Stimulated activated CD8-positive, alpha-beta memory T cell treated with anti-CD3 and anti-CD28 coated beads, Interleukin-15, amount 100 ng/mL, for 4 hours (primary cell): ENCODE measurements at places on chromosomes 6 and 20.

GRCh38 chr6:160071805-160072690, 49.6 kb upstream of the SLC22A1 start:
- DNase-seq = no peak

GRCh38 chr6:137871831-137872454, 4.9 kb downstream of the TNFAIP3 start:
- no peak for DNase-seq

DNA sequence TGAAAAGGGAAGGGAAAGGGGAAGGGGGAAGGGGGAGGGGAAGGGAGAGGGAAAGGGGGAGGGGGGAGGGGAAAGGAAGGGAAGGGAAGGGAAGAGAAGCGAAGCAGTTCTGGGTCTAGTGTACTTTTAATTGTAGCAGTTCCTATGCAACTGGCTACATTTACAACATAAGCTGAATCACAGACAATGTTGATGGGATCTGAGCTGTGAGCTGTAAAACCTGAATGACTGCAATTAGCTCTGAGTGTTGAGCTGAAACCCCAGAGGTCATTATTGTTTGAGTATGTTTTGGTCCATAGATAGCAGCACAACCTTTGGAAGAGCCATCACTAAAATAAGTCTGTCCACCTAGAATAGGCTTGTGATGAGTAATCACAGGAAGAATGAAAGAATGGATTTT, 7.2 kb upstream of the ABHD12 start:
- DNase-seq = no peak

- no peak for DNase-seq
Observed at GRCh38 chr20:8388141-8388540, 256.1 kb downstream of the PLCB1 start.

- no peak for DNase-seq
Observed at GRCh38 chr6:29739136-29739881, 16.1 kb downstream of the HLA-F start.

GRCh38 chr20:51833326-51833725, 31.0 kb upstream of the SALL4 start:
- no peak for DNase-seq

DNA sequence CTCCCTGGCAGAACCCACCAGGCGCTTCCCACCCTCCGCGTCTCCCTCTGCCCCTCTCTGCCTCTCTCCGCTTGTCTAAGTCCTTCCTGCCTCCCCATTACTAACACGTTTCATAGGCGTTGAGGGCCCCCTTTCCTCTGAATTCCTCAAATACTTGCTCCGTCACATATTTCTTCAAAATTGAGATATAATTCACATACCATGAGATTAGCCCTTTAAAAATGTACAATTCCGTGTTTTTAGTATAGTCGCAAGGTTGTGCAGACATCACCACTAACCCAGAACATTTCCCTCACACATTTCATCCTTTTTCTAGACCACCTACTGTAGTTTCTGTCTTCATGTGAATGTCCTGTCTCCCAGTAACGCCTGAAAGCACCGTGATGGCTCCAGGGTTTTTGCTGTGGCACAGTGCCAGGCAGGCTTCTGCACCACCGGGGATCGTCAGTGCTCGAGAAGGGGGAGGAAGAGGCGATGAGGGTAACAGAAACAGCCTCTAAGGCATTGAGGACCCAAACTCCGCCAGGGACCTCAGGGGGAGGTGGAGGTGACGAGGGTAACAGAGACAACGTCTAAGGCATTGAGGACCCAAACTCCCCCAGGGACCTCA, 141.9 kb upstream of the SNX9 start:
- DNase-seq = no peak

- no peak for DNase-seq
Observed at GRCh38 chr6:90896075-90896547, 309.2 kb upstream of the MAP3K7 start.

DNA sequence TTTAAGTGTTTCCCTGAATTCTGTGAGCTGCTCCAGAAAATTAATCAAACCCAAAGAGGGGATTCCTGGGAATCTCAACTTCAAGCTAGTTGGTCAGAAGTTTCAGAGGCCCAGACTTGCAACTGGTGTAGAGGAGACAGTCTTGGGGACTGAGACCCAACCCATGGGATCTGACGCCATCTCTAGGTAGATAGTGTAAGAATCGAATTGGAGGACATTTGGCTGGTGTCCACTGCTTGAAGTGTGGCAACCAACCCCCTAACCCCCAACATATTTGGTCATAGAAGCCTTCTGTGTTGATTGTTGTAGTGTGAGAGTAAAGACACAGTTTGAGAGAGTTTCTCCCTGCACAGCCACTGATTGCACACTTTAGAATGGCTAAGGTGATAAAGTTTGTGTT, 103.5 kb upstream of the CARMIL1 start:
- no peak for DNase-seq

DNA sequence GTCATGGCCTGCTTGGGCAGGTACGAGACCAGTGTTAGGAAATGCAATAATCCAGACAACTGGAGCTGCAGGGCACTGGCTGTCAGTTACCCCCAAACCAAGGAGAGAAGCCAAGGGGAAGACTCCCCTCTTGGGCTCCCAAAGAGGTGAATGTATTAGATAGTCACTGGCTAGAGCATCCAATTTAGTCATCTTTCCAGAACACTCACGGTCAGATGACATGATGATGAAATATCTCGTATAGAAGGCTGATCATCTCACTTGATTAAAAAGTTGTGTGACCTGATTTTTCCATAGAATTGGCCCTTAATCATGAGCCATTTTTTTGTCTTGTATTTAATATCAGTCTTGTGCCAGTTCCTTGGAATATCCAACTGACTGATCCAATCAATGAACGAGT, 40.7 kb downstream of the SLC22A3 start:
- no peak for DNase-seq

- DNase-seq = no peak
Observed at GRCh38 chr20:12916699-12917098, 92.1 kb upstream of the SPTLC3 start.

- DNase-seq = no peak
Observed at GRCh38 chr6:22904431-22904830, 335.1 kb downstream of the HDGFL1 start.

- DNase-seq = no peak
Observed at GRCh38 chr20:49665796-49666195, 47.9 kb downstream of the B4GALT5 start.

- no peak for DNase-seq
Observed at GRCh38 chr6:12149944-12150510, 137.9 kb downstream of the HIVEP1 start.

DNA sequence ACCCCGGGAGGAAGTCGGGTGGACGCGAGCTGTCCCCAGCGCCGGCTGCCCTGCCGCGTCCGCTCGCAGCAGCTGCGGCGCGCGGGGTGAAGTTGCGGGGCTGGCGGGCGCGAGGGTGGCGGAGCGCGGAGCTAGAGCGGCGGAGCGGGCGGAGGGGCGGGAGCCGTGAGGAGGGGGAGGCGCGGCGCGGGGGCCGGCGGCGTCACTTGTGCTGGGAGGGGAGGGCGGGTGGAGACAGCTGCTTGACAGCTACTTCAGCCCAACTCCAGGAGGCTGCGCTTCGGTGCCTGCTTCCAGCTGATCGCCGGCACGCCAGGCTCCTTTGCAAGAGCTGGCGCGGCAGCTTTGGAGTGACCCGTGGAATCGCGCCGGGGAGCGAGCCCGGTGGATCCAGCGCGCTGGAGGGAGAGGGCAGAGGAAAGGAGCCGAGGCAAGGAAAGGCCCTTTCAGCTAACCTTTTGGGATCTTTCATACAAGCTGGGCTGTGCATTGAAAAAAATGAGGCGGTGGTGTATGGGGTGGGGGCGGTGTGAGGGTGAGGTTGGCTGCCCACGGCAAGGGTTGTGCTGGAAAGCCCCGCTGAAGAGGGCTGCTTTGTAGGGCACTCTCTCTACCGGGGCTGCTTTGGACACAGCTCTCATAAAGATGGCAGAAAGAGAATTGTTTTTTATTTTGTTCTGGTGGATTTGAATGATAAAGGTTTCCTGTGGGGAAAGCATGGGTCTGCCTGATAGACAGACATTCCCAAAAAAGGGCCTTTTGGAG, 24.6 kb downstream of the RIPOR2 start:
- no peak for DNase-seq

- DNase-seq = no peak
Observed at GRCh38 chr6:119384444-119384843, 34.9 kb upstream of the MAN1A1 start.

GRCh38 chr6:8108031-8108660, 5.8 kb upstream of the EEF1E1 start:
- DNase-seq = no peak

- no peak for DNase-seq
Observed at GRCh38 chr6:144581812-144582537, 296.8 kb downstream of the UTRN start.

DNA sequence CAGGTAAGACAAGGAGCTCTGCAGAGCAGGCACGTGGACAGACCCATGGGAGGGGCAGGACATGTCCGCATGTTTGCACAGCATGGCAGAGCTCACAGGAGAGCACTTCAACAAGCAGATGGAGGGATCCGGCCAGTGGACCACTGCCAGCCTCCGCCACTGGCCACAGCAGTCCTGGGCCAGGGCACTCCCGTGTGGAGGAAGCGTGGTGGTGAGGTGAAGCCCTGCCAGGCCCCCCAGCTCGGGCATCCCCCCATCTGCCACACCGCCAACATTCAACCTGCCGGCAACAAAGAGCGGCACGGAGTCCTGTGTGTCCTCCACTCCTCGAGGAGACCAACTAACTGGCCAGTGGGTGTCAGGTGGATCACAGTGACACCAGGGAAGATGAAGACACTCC, 104.3 kb upstream of the AGPAT4 start:
- no peak for DNase-seq

- no peak for DNase-seq
Observed at GRCh38 chr6:21749754-21750153, 156.2 kb downstream of the SOX4 start.

DNA sequence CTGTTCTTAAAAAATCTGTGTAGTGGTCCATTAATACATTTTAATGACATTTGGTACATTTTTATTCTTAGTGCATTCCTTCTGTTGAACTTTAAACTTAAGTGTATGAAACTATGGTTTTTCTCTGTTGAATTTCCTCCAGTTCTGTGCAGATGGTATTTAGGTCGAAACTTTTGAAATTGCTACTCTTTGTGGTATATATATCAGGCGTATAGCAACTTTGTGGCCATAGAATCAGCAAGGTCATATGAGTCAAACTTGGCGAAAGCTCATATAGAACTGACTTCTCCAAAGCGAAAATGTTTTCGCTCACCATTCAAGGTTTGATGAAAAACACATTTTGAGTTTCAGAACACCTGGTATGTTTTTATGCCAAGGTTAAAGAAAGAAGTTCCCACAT, 93.7 kb downstream of the MAP3K4 start:
- no peak for DNase-seq

DNA sequence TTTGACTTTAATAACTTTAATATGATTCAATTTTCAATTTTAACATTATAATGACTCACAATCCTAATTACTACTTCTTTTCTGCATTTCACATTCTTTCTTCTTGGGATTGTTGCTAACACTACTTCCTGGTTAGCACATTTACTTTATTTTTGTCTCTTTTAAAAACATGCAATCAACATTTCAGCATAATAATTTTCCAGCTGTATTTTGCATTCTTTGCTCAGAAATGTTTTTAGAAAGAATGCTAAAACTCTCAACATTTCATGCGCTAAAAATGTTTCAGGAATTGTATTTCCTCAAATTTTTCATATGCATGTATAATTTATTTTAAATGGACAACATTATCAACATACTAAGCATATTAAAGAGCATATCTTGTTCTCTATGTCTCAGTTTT, 1302.1 kb upstream of the GJE1 start:
- DNase-seq = no peak

- DNase-seq = no peak
Observed at GRCh38 chr6:168699631-168700295, 258.8 kb downstream of the SMOC2 start.

DNA sequence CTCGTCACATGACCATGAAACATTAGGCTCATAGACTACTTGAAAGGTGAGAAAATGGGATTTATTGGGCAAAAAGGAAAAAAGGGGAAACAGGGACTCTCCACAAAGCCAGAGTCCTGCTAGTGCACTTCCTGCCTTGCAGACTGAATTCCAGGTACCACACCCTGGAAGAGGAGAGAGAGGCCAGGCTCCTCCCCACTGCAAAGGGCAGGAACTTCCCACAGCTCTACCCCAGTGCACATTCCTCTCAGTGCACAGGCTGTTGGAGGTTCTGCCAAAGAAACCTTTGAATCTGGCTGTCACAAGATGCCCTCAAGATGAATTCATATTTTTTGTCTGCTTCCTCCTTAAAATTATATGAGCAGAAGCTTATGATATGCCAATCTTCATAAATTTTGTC, 920.4 kb upstream of the GJE1 start:
- no peak for DNase-seq

DNA sequence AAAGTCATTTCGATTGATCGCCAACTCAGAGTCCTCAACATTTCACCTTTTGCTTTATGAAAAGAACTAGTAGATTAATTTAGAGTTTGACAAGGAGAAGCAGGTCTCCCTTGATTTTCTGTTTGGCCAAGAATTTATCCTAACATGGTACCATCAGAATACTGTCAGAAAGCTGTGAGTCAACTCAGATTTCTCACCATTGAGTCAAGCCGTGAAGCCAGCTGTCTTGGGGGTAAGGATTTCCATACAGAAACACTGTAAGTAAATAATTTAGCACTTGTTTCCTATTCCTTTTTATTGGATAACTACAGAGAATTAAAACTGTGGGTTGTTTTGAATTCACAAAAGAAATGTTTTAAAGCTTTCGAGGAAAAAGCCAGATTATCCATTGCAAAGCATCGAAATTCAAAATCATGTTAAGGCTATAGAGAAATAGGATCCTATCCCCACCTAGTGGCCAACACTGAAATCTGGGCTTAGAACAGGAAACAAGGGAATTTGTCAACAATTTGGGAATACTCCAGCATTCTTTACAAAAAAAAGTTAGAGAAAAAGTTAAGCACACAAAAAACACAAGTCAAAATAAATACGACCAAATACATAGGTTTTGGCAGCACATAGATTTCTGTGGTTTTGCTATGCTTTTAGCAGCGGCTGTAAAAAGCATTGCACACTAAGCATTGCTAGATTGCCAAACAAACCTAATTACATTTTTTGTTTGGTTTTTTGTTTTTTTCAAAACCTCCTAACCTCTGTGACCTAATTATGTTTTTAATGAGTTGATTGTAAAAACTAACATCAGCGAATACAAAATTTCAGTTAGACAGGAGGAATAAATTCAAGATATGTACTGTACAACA, 44.2 kb downstream of the COL11A2 start:
- DNase-seq = no peak

DNA sequence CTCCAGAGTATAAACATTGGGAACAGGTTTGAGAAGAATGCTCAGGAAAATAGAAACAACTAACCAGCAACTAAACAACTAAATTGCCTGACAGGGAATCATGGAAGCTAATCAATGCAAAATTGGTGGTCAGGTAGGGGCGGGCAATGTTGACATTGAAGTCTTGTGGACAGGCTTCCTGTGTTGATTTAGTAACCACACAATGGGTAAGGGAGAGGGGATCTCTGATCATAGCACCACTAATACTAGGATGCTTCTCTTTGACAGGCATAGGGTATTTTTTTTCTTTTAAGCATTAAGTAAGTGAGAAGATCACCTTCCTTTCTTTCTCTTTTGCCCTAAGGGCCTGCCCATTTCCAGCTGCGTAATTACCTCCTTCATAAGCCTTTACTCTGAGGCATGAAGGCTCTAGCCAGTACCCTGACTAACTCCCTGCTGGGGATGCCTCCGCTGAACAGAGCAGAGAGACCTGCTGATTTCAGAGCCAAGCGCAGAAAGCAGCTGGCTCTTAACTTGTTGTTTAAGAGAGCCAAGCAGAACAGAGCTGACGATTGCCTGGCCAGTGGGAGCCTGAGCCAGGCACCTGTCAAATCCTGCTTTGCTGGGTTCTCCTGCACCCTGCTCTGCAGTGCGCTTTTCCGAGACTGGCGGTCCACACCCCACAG, 118.7 kb downstream of the BMP2 start:
- no peak for DNase-seq
